Activated T-helper 1 cell treated with Interleukin-2 at 50 U/mL for 16 hours (primary cell): ENCODE measurements at places on chromosomes 1 and 21.

DNA sequence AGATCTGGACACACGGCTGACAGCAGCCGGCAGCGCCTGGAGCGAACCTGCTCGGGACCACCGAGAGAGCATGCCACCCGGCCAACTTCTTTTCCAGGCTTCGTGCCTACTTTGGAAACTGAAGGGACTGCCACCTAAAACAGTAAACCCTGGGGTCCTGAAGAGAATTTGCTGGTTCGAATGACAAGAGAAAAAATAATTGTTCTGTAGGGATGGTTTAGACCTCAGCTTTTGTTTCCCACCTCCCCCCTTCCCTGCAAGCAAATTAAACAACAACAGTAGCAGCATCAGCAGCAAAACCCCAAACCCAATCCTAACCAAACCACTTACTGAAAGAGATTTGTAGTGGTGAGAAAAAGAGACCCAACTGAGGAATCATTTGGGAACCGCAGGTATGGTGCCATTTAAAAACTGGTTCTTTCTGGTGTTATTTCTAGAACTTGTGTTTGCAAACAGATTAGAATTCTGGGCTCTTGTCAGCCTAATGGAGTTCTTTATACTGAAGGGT lies 105.6 kb downstream of the LEPR start:
- DNase-seq = no peak

- no peak for DNase-seq
Observed at GRCh38 chr1:53408013-53408754, 51.0 kb upstream of the DMRTB1 start.

DNA sequence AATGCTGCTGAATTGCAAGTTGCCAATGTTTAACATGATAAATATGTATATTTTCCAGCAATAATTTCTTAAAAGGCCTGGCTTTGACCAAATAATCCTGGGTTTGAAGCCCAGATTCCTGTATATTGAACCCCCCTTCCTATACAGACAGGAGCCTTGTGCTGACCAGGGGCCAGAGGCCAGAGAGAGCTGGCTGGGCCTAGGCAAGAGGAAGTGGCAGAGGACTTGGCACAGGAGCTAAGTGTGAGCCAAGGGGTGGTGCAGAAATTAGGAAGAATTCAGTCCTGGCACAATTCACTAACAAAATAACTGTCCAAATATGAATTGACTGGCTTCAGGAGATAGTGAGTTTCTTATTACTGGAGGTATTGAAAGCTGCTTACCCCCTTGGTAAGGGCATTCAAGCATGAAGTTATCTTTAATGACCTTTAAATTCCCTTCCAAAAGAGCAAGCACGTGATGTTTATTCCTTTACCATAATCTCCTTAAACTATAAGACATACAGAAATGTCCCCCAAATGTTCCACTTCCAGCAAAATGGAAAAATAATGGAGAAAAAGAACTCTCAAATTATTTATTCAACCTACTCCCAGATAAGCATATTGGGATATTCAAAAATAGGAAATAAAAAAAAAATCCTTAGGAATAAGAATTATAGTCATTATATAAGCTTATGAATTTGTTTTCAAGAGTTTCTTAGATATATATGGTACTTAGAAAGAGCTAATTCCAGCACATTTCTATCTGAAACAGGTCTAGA lies 26.6 kb downstream of the NIBAN1 start:
- DNase-seq = no peak

DNA sequence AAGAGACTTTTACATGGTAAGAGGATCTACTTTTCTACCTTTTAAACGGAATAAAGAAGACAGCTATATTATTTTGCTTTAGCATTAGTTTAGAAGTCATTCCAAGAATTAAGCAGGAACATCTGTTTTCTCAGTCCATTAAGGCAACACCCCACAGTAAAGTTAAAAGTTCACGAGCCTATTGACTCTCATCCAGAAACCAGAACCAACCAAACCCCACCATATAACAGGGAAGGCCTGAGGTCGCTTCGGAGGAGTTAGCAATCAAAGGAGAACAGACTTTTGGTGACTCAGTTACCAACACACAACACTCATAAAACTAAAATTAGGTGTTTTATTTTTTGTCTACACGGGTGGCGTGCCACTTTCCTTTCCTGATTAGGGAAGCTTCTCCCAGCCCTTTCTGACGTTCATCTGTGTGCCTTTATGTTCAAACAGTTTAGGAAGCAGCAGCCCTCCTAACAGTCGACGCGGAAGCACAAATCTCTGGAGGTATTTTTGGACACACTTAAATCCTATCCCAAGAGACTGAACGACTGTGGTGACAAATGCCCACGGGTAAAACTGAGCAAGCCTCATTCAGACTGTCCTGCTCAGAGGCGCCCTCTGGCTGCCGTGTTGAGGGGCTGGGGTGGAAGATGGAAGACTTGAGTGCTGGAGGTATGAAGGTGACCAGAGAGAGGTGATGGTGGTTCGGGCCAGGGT lies 8.6 kb upstream of the PLA2G2C start:
- peak; percentile 50 for DNase-seq

- no peak for DNase-seq
Observed at GRCh38 chr1:31108861-31109260, 43.3 kb upstream of the PUM1 start.

- no peak for DNase-seq
Observed at GRCh38 chr1:229264487-229264886, 6.4 kb upstream of the RAB4A start.

- DNase-seq = no peak
Observed at GRCh38 chr1:169491845-169492281, 6.1 kb upstream of the SLC19A2 start.

DNA sequence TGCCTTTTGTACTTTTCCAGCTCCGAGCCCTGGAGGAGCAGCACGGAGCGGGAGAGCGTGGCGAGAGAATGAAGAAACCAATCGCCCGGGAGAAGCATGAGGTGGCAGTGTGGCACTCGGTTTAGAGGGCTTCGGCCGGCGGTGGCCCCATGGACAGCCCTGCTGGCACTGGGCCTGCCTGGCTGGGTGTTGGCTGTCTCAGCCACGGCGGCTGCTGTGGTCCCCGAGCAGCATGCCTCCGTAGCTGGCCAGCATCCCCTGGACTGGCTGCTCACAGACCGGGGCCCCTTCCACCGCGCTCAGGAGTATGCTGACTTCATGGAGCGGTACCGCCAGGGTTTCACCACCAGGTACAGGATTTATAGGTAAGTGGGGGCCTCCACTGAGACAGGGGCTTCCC lies 59.0 kb downstream of the BRINP2 start:
- DNase-seq = no peak

- no peak for DNase-seq
Observed at GRCh38 chr21:41112740-41113692, 54.9 kb upstream of the BACE2 start.

DNA sequence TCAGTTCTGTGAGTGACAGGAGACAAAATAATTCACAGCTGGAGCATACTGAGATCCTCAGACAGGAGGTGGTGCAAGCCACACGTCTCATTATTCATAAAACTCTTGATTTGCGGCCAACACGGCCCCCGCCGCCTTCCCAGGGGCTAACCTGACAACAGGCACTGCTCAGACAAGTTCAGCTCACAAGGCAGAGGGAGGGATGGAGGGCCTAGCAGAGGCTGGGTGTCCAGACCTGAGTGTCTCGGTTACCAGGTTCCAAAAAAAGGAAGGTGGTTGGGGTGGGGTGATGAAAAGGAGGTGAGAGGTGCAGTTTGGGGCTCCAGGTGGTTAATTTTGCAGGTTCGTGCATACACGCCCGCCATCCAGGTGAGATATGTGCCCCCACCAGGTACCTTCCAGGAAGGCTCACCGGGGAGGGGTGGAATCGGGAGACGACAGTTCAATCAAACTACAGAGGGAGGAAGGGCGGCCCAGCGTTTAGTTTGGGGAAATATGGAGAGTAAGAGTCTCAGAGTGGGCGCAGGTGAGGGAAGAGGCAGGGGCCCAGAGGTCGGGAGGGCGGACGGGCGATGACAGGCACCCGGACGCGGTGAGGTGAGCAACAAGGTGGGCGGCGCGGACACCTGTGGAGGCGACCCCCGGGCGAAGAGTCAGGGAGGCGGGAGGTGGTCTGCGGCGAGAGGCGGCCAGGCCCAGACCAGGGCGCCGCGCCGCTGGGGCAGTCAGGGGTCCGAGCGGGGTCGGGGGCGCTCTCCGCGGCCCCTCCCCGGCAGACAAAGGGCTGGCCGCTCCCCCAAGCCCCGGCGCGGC lies 629 bp downstream of the CTNNBIP1 start:
- no peak for DNase-seq

- DNase-seq = no peak
Observed at GRCh38 chr1:110859062-110859461, 13.9 kb upstream of the CD53 start.

DNA sequence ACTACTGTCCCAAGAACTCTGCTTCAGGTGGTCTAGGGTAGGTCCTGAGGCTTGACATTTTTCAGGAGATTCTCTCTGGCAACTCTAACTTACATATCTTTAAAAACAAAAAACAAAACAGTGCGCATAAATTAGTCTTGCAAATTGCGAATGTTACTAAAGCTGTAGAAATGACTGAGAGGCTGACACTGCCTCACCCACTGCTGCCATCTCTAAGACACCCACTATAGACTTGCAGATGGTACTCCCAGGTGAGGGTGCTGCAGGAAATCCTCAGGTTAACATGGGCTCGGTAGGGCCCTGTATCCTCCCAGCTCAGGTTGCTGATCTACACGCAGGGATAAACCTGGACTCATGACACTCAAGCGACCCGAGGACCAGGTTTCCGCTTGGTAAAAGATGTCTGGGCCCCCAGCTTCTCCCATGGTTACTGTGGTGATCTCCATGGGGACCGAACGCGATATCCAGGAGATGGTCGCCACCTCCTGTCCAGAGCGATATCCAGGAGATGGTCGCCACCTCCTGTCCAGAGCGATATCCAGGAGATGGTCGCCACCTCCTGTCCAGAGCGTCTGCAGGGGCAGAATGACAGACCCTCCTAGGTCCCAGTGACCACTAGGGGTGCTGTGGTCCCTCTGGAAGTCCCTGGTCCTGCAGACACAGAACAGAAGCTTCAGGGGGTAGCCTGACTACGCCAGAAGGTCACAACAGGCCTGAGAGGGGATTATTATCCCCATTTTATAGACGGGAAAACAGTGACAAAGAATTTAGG lies 16.2 kb upstream of the LY9 start:
- DNase-seq = no peak

GRCh38 chr1:121516234-121516967 lies 331.6 kb downstream of the SRGAP2C start:
- DNase-seq = no peak

DNA sequence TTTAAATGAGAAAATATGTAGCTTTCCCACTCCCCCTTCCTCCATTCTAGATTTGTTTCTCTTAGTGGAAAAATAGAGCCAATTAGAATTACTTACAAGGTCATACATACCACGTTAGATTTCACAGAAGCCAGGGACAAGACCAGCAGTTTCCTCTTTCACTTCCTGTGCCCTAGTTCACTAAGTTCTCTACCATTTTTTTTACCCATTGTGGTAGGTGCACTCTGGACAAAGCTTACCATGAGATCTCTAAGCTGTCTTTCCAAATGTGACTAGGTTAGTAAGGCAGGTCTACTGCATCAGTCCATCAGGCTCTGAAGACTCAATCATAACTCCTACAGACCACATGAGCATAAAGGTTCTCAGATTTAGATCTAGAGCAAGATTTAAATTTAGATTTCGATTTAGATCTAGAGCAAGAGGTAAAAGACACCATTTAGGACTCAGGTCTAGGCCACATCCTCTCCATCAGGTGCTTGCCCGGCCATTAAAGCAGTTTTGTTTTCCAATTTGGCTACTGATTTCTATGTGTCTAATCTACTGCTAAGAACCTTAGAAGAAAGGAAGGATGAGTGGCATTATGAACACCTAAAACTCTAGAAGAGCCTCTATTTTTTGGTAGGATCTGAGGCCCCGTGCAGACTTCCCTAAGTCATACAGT lies 235.3 kb downstream of the FAF1 start:
- no peak for DNase-seq

DNA sequence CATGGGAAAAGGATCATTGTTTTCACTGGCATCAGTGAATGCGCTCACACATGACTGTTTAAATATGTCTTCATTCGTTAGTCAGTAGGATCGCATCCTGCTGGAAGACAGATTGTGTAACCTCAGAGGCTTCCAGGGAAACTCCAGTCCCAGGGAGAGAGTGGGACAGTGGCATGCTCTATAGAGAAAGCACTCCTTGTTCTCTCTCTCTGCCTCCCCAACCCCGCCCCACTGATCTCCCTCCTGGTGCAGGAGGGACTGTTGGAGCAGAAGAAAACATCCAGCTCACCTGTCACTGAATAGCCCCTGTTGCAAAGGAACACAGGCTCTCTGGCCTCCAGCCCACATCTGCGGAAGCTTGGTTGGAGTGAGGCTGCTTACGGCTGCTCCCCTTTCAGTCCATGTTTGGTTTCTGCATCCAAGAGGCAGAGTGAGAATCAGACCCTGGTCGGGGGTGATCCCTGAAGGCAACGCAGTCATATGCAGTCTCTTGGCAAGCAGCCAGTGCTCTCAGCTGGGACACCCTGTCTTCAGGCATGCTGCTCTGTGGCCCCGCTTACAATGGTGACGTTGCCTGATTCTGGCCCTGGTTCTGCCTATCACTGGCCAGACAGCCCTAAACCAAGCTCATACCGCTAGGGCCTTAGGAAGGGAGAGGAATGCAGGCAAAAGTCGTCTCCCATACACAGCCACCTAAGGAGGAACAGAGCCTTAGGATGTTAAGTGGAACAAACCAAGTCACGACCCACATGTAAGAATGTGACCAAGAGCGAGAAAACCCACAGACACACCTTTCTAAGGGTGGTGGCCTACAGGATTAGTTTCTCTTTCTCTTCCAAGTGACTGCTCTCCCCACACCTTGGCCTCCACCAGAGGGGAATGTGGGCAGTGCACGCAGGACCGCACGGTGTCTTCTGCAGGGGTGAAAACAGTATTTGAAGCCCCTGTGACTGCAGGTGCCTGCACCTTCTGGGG lies 39.7 kb downstream of the BACE2 start:
- no peak for DNase-seq
